Muscle of back (tissue), 13 donors: ENCODE measurements at places on chromosomes 13 and 19.

DNA sequence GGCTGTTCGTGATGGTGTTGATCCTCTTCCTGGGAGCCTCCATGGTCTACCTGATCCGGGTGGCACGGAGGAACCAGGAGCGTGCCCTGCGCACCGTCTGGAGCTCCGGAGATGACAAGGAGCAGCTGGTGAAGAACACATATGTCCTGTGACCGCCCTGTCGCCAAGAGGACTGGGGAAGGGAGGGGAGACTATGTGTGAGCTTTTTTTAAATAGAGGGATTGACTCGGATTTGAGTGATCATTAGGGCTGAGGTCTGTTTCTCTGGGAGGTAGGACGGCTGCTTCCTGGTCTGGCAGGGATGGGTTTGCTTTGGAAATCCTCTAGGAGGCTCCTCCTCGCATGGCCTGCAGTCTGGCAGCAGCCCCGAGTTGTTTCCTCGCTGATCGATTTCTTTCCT, 12.2 kb upstream of the C19orf33 start:
- DNase-seq: no peak

- DNase-seq: peak; percentile 87
Measured at GRCh38 chr19:344625-345319, at the start of gene MIER2. Gene MIER2 (minus strand): TSS chr19:344796. CDS start chr19:344782, 14 bp downstream.

GRCh38 chr19:45040059-45040771, 1.4 kb downstream of the CLASRP start:
- DNase-seq: no peak

- DNase-seq: no peak
Measured at GRCh38 chr19:48994035-48994386, 324 bp downstream of the RUVBL2 start.

- peak; percentile 15 for DNase-seq
Measured at GRCh38 chr13:37102896-37103295, 2.6 kb downstream of the CSNK1A1L start.

GRCh38 chr19:28210886-28211285, 1002.1 kb downstream of the UQCRFS1 start:
- peak; percentile 16 for DNase-seq

DNA sequence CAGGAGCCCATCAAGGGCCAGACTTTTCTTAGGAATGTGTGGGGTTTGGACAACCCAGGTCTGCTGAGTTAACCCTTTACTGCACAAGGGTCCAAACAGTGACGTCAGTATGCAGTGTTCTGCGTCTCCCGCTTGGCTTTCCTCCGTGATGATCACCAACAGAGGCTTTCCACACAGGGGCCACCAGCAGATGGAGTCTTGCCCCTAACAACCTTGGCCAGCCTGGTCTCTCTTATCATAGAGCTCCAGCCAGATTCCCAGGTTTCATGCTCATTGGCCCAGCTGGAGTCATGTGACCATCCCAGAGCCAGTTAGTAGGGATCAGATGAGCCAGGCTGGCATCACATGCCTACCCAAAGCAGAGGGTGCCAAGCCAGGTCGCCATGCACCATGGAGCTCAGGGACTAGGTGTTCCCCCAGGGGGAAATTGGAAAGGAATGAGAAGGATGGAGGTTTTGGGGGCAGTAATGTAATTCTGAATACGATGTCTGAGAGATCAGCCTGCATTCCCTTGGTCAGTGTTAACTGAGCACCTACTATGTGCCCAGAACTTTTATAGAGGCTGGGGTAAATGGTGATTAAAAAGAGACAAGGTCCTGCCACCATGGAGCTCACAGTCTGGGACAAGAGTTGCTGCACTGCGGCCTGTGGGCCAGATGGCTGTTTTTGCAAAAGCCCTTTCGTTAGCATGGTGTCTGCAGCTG, 61.2 kb downstream of the MYH14 start:
- no peak for DNase-seq

- DNase-seq: no peak
Measured at GRCh38 chr19:48636859-48637448, at the start of gene DBP. Gene DBP (minus strand): TSS chr19:48637379. CDS start chr19:48636994, 385 bp downstream.

DNA sequence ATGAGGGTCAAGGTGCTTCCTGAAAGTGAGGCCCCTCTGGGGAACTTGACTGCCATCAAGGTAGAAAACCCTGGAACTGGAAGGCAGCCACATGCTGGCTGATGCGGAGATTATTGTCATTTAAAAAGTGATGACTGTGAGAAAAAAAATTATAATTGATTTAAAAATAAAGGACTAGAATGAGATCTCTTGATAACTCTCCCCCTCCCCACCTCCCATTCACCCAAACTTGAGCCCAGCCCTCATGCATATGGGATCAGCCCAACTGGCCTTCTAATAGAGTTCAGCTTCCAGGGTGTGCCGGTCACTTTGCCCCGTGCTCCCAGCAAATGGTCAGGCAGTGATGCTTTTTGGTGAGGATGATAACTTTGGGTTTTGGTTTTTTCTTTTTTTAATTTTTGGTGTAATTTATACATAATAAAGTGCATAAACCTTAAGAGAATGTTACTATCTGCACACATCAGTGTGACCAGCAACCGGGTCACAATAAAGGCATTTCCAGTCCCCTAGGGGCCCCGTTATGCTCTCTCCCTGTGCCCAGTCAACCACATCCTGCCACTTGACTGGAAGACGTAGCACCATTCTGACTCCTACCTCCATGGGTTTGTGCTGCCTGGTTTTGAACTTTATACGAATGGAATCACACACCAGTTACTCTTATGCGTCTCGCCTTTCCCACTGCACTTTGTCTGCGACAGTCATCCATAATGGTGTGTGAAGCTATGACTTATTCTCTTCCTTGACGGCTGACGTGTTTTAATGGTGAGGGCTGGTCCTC, 187.9 kb downstream of the USP12 start:
- DNase-seq: no peak

GRCh38 chr19:49973987-49974386, 13.0 kb upstream of the SIGLEC11 start:
- DNase-seq: no peak

DNA sequence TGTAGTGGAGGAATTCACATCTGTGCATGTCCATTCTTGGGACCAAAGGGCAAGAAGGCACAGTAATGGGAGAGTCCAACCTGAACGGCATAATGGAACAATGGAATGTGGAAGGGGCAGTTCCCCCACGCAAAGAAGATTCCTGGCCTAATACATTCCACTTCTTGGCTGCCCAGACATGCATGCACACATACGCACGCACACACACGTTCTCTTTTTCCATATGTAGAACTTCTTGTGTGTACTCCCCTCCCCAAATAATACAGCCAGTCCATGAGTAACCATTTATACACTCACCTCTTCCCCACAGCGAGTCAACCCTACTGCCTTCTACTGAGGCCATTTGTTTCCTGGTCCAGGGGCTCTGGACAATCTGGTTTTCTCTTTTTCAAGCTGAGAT, 6.0 kb upstream of the STK24 start:
- DNase-seq: no peak

DNA sequence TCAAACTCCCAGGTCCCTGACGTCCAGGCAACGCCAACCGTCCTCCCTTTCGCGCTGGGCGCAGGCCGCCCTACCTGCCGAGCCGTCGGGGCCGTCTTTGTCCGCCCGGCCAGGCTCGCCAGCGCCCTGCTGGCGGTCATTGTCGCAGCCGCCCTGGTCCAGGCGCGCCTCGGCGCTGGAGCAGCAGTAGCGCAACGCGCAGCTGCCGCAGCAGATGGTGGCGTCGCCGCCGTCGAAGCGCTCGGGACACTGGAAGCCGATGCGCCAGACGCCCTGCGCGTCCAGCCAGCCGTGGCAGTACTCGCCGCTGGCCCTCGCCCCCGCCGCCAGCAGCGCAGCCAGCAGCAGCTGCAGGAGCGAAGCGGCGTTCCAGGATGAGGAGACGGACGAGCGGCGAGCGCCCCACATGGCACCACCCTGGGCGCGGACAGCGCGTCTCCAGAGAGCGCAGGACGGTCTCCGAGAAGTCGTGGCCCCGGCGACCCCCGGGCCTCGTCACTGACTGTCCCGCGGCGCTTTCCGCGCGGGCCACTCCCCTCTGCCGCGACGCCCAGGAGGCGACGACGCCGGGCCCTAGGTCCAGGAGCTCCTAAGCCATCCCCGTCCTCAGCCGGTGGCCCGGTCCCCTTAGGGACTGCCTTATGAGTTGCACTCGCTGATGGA, 1.1 kb downstream of the SHISA2 start:
- DNase-seq: peak; percentile 71

GRCh38 chr19:5302396-5302795, 38.2 kb downstream of the PTPRS start:
- DNase-seq: no peak

DNA sequence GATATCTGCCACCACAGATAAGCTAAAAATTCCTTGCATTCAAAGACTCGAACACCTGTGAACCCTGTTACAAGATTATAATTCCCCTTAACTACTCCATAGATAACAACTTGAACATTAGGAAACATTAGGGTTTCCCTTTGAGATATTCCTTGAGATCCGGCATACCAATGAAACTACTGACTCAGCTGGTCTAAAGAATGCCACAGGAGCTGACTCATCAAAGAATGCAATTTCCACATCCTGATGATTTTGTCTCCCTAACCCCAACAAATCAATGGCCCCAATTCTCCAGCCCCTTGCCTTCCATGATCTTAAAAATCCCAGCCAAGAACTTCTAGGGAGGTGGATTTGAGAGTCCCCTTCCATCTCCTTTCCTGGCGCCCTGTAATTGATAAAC, 35.6 kb upstream of the ZNF599 start:
- DNase-seq: peak; percentile 14

GRCh38 chr19:30003866-30004265, 61.8 kb downstream of the URI1 start:
- no peak for DNase-seq

DNA sequence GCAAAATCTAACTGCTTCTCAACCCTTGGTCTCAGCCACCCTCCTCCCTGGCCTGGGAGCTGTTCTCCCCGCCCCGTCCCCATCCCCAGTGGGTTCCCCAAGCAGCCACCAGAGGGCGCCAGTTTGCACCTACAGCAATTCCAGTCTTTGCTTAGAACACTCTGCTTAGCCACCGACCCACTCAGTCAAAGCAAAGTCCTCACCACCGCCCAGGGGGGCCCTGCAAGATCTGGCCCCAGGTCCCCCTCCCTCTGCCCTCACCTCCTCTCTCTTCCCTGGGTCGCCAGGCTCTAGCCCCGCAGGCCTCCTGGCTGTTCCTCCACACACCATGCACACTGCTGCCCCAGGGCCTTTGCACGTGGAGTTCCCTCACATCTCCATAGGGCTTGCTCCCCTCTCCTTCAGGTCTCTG, 12.4 kb downstream of the TMEM143 start:
- peak; percentile 17 for DNase-seq

DNA sequence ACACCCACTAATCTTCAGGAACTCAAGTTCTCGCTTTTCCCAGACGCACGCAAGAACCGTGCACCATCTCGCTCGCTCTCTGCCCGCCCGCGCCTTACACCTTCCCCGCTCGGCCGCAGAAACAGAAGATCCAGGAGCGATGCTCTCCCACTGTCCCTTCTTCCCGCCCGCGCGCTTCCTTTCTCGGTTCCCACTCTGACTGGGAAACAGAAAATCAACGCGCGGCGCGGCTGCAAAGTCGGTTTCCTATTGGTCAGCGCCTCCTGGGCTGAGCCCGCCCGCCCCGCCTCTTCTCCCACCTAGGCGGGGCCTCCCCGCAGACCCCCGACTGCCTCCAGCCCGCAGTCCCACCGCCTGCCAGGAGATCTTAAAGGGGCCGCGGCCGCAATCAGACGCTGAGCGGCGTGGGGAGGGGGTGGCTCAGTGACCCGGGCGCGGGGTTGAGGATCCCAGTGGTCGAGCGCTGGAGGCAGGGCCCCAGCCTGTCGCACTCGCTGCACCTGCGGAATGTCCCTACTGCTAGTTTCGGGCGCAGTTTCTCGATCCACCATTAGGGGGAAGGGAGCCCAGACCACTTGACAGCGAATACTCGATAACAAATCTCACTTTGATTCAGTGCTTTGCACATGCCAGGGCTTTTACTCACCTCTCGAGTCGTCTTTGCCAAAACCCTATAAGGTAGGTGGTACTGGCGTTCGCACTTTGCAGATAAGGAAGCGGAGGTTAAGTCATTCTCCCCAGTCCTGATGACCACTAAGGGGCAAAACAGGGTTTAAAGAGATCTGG, 700 bp upstream of the SLC25A23 start:
- peak; percentile 99 for DNase-seq

DNA sequence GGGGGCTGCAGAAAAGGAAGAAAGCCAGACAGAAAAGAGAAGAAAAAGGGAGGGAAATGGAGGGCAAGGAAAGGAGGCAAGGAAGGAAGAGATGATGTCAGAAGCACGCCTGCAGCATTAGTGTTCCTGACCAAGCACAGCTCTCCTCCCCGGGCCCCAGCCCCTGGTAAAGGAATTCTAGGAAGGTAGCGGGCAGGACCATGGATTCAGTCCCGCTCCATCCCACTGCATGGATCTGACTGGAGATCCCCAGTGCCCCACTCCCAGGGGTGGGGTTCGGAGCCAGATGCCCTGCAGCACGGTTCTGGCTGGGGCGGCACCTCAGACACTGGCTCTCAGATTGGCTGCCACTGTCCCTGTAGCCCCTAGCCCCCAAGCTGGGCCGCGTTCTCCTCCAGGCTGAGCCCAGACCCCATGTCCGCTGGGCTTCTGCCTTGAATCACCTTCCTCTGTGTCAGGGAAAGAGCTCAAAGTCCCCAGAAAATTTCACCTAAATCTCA, 59.8 kb downstream of the TSHZ3 start:
- DNase-seq: no peak

- DNase-seq: peak; percentile 60
Measured at GRCh38 chr19:58021541-58022282, 12.1 kb upstream of the ZSCAN1 start.
